ENCODE measurements at places on chromosomes 3 and 15. TPM values are rescaled to one million over a fixed set of nuclear protein-coding genes. Genes with fewer than 3 reads are reported as not detected.

GRCh38 chr3:112778353-112778948 lies 68.2 kb downstream of the CD200R1L start:
- no peaks in the 10 kb centered on the region for H3K27me3 ChIP-seq
- peaks cover 36% of the 10 kb centered on the region for H3K4me1 ChIP-seq
- no peak overlapping the region for H3K4me3 ChIP-seq
- no peaks in the 10 kb centered on the region for H3K36me3 ChIP-seq
- no peak for DNase-seq

The ZFAND6 gene
- total RNA-seq = 101 TPM

DNA sequence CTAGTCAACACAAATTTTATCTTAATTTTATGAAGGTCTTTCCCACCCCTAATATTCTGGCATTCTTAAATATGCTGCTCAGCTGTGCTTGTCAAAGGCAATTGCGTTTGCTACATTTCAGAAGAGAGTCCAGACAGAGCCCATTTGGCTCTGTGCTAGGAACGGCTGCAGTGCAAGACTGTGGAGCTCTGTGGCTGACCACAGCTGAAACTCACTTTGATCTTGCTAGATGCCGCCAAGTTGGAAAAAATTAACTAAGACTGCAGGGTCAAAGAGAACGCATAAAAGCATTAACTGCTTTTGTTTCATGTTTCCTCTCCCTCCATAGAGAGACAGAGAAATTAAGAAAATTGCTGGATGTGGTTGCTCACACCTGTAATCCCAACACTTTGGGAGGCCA lies 7.6 kb upstream of the PPP1R2 start:
- peak overlapping the region; percentile 56 for H3K4me3 ChIP-seq
- H3K27me3 ChIP-seq = no peaks in the 10 kb centered on the region
- no peaks in the 10 kb centered on the region for H3K36me3 ChIP-seq

The CIB1 gene
- total RNA-seq = 105 TPM

The GABRB3 gene
- not detected for total RNA-seq

The IMP3 gene
- total RNA-seq = 72.6 TPM

GRCh38 chr3:149009732-149010131 lies 18.4 kb downstream of the GYG1 start:
- H3K4me1 ChIP-seq = no peaks in the 10 kb centered on the region
- H3K27ac ChIP-seq = no peak overlapping the region
- DNase-seq = no peak
- H3K27me3 ChIP-seq = no peaks in the 10 kb centered on the region
